Activated naive CD4-positive, alpha-beta T cell (primary cell): ENCODE measurements at places on chromosomes 13 and 19.

DNA sequence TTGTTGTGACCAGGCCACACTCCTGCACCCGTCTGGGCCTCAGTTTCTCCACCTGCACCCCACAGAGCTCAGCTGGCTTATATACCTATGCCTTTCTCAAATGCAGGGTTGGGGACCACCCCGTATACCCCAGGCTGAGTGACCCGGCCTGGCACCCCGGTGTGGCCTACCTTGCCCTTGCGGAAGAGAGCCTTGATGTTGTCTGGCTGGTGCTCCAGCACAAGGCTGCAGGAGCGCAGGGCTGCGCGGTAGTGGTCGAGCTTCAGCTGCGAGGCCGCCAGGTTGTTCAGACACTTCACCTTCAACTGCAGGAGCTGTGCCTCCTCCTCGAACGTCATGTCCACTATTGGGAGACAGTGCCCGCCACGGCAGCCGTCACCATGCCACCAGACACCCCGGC is 5.9 kb downstream of the FKBP8 start:
- DNase-seq, result no peak

DNA sequence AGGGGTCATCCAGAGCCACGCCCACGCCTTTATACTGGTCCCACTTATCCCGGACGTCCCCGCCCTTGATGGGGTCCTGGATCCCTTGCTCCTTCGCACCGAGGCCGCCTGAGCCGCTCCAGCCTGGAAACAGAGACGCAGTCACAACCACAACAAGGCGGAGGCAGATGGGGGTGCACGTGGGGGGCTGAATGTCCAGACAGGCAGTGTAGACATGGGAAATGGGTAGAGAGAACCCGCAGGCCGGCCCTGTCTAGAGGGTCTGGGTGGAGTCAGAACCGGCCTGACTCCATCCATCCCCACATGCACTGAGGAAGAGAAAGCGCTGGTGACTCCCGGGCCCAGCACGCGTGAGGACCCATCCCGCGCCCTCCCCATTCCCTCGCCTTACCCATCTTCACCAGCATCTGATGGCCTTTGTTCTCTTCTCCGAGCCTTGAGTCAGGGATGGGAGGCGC is 23.0 kb downstream of the CHERP start:
- DNase-seq, result no peak

GRCh38 chr13:34750078-34750931 is 191.8 kb upstream of the NBEA start:
- DNase-seq, result no peak

DNA sequence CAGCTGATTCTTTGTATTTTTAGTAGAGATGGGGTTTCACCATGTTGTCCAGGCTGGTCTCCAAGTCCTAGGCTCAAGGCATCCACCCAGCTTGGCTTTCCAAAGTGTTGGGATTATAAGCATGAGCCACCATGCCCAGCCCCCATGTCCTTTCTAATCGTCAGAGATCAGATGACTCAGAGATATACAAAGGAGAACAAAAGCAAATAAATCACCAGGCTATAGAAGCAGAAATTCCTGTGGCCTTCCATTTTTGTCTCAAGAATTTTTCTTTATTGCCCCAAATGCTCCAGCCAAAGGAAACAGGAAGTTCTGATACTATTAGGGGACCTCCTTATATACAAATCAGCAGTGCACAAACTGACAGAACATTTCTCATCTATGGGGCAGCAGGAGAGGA is 207.8 kb downstream of the RFC3 start:
- DNase-seq, result no peak

- DNase-seq, result no peak
Measured at GRCh38 chr19:19259741-19260140, 13.4 kb downstream of the TM6SF2 start.

- peak; percentile 88 for DNase-seq
Measured at GRCh38 chr19:16371540-16371986, 46.9 kb downstream of the KLF2 start.

GRCh38 chr19:8307965-8308866 is at the start of gene CD320:
Gene CD320 (minus strand): TSS chr19:8308358. CDS start chr19:8308290, 68 bp downstream.
- DNase-seq, result peak; percentile 80

GRCh38 chr19:38358071-38358470 is 16.3 kb upstream of the PSMD8 start:
- no peak for DNase-seq

DNA sequence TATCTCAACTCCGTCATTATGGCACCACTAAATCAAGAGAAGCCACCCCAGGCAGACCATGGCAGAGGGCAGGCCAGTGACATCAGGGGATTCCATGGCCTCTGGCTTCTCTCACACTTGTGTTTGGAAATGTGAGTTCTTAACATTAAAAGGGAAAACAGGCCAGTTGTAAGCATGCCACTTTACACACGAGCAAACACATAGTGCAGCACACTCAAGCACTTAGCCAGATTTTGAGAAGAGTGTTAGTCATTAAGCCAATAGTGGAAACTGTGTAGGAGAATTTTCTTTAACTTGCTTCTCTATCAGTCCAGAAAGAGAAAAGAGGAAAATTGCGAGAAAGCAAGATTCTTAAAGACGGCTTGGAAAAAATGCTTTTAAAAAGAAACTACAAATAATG is 401.5 kb downstream of the TDRD3 start:
- no peak for DNase-seq

- DNase-seq, result no peak
Measured at GRCh38 chr19:30689474-30689873, 317.3 kb downstream of the ZNF536 start.

DNA sequence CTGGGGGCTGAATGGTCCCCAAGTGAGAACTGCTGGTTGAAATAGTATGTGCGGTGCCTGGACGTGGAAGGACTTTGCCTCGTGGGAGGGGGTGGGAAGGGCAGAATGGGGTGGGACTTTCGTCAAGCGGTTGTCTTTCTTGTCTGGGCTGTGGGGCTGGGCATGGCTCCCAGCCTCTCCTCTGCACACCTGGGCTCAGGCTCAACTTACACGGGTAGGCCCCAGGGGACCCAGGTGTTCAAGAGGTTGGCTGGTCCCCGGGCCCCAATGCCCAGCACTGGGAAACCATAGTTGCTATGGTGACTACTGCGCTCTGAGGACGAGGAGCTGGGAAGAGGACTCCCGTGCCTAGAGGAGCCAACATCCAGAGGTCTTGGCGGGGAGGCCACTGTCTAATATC is 7.3 kb downstream of the NWD1 start:
- no peak for DNase-seq
